ENCODE measurements at places on chromosomes 1 and 21.

GRCh38 chr1:18885311-18886002 is 16.9 kb downstream of the ALDH4A1 start:
- DNase-seq = no peak

GRCh38 chr1:85274969-85275453 is 1.4 kb downstream of the BCL10 start:
- no peak for DNase-seq

- DNase-seq = peak; percentile 39
Observed at GRCh38 chr1:117928881-117929342, 509 bp downstream of the GDAP2 start.

DNA sequence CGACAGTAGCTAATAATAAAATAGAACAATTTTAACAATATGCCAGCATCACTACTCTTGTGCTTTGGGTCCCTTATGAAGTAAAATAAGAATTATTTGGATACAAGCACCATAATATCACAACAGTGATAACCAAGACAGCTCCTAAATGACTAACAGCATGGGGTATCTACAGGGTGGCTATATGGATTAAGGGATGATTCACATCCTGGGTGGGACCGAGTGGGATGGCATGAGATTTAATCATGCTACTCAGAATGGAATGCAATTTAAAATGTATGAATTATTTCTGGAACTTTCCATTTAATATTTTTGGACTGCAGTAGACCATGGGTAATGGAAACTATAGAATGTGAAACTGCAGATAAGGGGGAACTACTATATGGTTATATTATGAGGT is 28.1 kb upstream of the B3GALNT2 start:
- DNase-seq = no peak

DNA sequence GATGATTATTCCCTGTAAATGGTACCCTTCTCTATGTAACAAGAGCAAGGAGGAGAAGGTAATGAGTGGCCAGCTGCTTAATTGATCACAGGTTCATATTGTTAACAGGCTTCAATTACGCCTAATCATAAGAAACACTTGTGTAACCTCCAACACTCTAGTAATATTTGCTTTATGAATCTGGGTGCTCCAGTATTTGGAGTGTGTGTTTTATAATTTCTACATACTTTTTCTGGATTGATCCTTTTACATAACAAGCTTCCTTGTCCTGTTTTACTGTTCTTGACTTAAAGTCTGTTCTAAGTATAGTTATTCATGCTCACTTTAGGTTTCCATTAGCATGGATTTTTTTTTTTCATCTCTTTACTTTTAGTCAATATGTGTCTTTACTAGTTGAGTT is 984.2 kb downstream of the AMY1C start:
- DNase-seq = no peak

DNA sequence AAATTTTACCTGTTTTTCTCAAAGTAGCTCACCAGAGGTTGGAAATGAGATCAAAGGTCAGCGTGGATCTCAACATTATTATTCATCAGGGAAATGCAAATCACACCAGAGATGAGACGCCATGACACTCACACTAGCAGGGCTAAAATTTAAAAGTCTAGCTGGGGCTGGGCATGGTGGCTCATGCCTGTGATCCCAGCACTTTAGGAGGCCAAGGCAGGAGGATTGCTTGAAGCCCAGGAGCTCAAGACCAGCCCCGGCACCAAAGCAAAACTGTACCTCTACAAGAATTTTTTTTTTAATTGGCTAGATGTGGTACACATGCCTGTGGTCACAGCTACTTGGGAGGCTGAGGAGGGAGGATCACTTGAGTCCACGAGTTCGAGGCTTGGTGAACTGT is 41.4 kb upstream of the PCBP3 start:
- DNase-seq = no peak

DNA sequence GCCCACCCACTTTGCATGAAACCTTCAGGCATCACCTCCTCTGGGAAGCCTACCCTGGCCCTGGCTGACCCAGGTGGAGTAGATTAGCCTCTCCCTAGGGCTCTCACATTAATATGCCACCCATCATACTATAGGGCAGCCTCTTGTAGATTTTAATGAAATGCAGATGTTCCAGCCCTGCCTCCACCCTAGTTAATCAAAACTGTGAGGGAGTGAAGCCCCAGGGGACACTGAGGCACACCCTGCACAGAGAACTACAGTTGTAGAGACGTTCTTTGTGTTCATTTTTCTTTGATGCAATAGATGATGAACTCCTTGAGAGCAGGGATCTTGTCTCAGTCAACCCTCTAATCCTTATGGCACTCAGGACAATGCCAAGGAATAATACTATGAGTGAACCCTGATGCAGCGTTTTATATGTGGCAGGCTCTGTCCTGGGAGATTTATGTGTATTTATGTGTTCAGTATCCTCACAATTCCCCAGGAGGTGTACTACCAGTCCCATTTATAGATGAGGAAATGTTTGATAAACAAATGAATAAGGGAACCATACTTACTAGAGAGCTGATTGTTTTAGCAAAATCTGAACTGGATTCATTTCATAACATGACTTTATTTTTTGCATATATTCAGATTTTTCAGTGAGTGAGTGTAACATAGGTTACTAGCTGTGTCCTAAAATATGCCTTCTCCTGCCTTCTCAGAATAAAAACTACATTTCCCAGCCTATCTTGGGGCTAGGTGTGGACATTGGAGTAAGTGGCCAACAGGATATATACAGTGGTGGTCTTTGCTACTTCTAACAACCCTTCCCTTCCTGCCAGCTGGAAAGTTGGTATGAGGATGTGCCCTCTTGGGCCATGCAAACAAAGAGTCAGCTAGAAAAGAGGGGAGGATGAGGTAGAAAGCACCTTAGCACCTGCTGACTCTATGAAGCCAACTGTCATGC is 23.5 kb upstream of the PRELP start:
- no peak for DNase-seq

GRCh38 chr1:81682490-81682889 is 118.2 kb upstream of the ADGRL2 start:
- no peak for DNase-seq

- DNase-seq = no peak
Observed at GRCh38 chr1:240074908-240075307, 16.8 kb upstream of the FMN2 start.

GRCh38 chr21:42047821-42048613 is 23.1 kb upstream of the UMODL1 start:
- DNase-seq = no peak

GRCh38 chr1:7209336-7209735 is 424.1 kb downstream of the CAMTA1 start:
- no peak for DNase-seq

DNA sequence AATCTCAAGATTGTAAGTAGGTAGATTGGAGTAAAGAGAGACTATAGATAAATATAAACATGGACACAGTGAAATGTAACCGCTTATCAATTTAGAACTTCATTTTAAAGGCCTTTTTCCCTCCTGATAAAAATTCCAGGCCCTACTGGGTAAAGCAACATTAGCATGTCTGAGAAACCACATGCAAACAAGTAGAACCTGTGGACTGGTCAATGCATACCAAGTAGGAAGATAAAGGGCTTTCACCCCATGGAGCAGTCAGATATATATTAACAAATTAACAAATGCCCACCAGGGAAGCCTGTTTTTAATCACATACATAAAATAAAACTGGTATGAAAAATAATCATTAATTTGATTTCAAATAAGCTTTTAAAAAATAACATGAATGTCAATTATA is 8.1 kb downstream of the DPH5 start:
- no peak for DNase-seq

- DNase-seq = no peak
Observed at GRCh38 chr1:19377812-19378718, 65.9 kb downstream of the SLC66A1 start.

- DNase-seq = no peak
Observed at GRCh38 chr1:165173818-165174217, 182.7 kb downstream of the LMX1A start.

DNA sequence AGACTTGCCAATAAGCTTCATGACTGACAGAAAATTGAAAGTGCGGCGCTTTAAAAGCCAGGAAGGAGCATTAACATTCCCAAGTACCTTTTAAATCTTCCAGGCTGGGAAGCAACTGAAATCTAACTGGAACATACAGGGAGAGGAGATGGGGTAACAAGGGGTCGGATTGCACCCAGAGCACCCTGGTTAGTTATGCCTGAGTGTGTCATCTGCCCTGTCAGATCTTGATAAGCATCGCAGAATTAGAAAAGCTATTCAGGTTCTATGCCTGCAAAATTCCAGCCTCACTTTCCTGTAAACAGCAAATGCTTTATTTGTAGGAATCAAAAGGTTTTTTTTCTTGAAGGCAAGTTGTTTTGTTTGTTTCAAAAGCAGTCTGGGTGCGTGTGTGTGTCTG is 58.5 kb downstream of the SERBP1 start:
- DNase-seq = no peak

GRCh38 chr1:201104141-201104540 is 8.1 kb downstream of the CACNA1S start:
- no peak for DNase-seq

DNA sequence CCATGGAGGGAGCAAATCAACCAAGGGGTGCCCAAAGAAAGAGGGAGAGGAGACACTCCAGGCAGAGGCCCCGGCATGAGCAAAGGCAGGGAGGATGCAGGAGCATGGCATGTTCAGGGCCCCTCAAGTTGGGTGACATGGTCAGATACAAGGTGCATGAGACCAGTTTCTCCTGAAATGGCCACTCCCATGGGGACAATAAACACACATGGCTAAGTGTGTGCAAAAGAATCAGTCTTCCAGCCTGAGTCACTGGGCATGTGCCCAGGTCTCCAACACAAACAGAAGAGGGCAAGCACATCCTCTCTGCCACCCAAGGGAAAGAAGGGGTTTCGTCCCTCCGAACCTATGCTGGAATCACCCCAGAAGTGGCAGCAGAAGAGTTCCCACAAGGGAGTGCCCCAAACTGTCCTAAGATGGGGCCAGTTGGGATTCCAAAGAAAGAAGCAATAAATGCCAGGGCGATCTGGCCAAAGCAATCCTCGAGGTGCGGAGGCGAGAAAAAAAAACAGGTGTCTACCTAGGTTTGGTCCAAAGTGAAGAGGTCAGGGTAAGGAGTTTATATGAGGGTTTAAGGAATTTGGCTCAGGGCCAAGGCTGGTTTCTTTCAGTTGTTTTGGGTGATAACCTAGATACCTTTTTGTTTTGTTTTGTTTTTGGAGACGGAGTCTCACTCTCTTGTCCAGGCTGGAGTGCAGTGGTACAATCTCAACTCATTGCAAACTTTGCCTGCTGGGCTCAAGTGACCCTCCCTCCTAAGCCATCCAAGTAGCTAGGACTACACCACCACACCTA is 13.2 kb downstream of the CASP9 start:
- no peak for DNase-seq

DNA sequence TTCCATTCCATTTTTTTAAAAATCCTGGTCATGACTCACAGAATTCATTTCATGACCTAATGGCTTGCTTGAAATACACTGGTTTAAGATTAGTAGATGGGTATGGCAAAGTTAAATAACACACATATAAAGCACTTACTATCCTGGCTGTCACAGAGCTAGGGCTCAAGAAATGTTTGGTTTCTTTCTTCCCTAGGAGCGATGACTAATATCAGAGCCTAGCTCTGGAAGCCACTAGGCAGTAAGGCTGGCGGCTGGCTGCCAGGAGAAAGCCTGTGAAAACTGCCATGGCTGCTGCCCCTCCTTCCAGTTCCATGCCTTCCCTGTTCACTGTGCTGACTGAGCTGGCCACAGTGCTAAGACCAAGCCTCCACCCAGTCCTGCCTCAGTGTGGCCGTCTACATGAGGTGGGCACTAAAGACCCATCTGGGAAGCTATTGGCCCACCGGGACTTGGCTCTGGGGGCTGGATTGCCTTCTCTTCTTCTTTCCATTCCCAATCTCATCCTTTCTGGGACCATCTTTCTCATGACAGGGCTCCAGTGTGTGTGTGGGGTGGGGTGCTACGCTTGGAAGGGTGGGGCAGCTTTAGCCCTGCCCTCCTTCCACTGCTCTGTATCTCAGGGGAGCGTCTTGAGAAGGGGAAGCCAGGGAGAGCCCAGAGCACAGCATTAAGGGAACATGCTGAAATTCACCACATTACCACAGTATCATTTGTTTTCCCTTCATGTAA is 10.8 kb upstream of the ASCL5 start:
- DNase-seq = no peak

DNA sequence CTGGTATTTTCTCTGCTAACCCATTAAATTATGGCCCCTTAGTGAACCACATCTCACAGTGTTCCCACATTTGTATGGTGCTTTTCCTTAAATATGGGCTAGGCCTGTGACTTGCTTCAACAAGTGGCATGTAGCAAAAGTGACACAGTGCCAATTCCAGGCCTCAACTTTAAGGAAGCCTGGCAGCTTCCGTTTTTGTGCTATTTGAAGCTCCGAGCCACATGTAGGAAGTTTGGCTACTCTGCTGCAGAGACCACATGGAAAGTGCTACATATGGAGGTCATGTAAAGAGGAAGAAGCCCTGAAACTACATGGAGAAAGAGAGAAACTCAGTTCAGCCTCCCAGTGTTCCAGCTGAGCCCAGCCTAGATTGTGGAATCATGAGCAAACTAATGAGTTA is 28.5 kb upstream of the DR1 start:
- DNase-seq = no peak

- no peak for DNase-seq
Observed at GRCh38 chr1:154413177-154413783, 8.1 kb downstream of the IL6R start.

GRCh38 chr1:9451081-9451480 is 88.2 kb upstream of the SLC25A33 start:
- no peak for DNase-seq

GRCh38 chr1:44594353-44594752 is 79.9 kb downstream of the TMEM53 start:
- DNase-seq = no peak

DNA sequence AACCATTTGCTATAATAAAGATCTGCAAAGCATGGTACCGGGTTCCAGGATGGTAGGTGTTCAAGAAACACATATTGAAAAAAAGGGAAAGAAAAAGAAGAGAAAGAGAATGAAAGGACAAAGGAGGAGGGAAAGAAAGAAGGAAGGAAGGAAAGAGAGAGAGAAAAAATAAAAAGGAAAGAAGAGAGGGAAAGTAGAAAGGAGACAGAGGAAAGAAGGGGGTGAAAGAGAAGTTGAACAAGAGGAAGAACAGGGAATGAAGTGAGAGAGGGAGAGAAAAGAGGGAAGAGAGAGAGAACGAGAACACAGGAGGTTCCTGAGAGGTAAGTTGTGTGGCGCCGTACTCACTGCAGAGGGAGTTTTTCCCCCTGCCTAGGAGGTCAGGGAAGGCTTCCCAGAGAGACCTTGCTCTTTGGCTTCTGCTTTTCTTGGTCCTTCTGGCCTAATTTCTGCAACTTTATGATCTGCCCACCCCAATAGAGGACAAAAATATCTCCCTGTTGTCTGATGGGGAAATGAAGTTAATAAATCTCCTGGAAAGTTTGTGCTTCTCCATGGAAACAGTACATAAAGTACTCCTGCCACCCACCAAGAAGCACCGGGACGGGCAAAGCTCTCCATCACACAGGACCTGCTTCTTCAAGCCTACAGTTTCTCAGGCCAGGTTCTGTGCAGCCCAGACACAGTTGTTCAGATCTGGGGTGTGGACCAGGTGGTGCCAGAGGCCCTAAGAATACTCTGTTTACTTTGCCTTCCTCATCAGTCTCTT is 124.8 kb downstream of the ROR1 start:
- DNase-seq = no peak

- DNase-seq = no peak
Observed at GRCh38 chr21:39373634-39374033, 24.7 kb upstream of the HMGN1 start.

Data from urinary bladder (tissue), 4 donors.